Brain (organoid and tissue), 16 donors: ENCODE measurements at places on chromosomes 3 and 15. TPM values are rescaled to one million over a fixed set of nuclear protein-coding genes. Genes with fewer than 3 reads are reported as not detected.

DNA sequence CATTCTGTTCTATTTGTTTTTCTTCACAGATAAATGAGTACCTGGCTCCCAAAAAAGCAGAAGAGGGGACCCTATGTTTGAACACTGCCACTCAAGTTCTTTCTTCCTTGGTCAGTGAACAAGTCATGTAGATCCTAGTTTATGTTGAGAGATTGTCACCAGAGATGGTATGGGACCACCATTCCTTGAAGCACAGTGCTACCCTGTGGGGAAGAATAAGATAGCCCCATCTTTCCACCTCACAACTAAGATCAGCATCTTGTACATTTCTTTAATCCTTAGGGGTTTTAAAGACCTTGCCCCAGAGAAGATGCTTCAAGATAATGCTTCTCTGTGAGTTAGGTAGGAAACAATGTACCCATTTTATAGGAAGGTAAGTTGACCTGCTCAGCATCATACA is 233.5 kb upstream of the WNT5A start:
- no peak for DNase-seq

GRCh38 chr3:65497236-65497635 is 541.5 kb downstream of the MAGI1 start:
- peak; percentile 77 for DNase-seq

- DNase-seq, result peak; percentile 37
Measured at GRCh38 chr3:39029556-39029955, 22.2 kb downstream of the SCN11A start.

Gene CFAP91
- 2.1 TPM for polyA plus RNA-seq

Gene TGM5
- polyA plus RNA-seq, result not detected

- no peak for DNase-seq
Measured at GRCh38 chr15:101320501-101321052, 25.5 kb upstream of the SNRPA1 start.

DNA sequence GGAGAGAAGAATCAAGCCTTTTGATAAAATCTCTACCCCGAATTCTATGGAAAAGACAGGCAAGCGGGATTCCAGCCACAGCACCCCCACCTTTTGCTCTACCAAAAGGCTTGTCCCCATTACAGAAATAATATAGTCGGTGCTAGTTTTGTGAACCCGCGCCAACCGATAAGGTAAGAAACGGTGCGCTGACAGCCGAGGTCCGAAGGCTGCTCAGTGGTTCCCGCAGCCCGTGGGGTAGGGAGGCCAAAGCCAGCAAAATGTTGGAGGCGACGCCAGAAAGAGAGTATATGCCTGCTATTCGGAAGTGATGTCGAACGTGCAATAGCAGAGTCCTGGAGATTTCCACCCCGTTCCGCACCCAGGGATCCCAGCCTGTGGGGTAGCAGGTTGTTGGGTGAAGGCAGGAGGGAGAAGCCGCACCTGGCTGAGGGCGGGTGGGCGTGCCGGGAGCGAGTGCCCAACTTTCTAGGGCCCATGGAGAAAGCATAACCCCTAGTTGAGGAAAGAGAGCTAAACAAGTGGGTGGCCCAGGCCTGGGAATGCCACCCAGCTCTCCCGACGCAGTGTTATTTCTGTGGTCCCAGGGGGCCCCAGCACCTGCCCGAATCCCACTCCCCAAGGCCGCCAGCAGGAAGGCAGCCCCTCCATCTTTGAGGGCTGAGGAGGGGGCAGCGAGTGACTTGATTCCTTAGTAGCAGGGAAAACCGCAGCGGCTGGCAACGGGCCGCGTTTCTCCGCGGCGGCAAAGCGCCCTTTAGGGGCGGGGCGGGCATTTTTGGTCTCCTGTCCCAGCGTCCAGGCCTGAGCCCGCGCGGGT is 7.9 kb upstream of the SOX2 start:
- peak; percentile 86 for DNase-seq

DNA sequence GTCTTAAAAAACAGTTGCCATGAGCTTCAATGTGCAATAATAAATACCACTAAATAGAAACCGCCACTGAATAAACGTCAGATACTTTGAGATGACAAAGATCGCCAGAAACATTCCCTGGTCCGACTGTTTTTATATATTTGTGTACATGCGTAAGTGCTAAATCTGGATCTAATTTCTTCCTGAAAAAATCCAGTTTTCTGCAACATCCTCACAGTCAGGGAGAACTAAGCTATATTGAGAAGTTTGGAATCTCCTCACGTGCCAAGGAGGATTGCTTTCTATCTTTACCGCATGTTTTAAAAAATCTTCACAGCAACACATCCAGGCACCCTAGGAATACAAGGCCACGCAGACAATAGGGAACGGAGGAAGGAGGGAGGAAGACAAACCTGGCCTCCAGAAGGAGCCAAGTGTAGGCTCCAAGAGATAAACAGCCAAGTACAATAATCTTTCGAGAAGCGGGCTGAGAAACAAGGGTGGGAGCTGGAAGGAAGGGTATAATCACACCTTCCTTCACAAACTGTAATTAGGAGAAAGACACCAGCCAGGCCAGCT is 5.7 kb downstream of the VGLL4 start:
- DNase-seq, result no peak
